ENCODE measurements at places on chromosomes 5 and 9.

GRCh38 chr9:82488313-82489200 lies 500.0 kb downstream of the SPATA31D1 start:
- DNase-seq: no peak

- no peak for DNase-seq
Observed at GRCh38 chr9:7164440-7165330, 406.9 kb downstream of the KDM4C start.

- no peak for DNase-seq
Observed at GRCh38 chr5:32786311-32786710, 75.2 kb downstream of the NPR3 start.

DNA sequence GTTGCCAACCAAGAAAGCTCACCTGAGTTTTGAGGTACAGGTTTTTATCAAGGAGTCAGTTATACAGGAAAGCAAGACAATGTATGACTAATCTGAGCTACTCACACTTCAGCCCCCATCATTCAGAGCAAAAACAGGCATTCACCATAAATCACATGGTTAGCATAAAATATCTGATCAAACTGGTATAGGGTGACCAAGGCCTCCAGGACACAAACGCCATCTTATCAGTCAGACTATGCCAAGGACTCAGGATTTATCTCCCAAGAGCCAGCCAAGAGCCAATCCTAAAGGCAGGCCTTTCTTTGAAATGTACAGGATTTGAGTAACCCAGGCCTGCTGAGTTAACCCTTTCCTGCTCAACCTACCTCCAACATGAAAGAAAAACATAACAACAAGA lies 313.0 kb upstream of the NREP start:
- DNase-seq: no peak

DNA sequence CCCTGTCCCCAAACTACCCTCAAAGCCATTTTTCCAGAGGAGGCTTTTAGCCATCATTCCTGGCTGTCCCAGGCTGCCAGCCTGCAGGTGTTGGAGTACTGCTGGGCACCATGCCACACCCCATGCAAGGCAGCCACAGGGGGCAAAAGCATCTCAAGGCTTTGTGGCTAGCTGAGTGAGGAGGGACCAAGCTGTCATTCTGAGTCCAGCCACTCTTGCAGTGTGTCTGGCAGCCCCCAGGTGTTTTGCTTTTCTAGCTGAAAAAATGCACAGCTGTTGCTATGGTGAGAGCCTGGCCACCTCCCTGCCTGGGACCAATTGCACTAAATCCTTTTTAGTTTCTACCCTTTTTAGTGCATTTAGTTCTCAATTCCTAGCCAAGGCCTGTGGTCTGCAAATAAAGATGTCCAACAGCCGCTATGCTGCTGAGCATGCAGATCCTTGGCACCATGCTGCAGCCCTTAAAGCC lies 50.4 kb upstream of the PTGS1 start:
- DNase-seq: no peak

- no peak for DNase-seq
Observed at GRCh38 chr5:116605310-116606070, 30.9 kb upstream of the SEMA6A start.

DNA sequence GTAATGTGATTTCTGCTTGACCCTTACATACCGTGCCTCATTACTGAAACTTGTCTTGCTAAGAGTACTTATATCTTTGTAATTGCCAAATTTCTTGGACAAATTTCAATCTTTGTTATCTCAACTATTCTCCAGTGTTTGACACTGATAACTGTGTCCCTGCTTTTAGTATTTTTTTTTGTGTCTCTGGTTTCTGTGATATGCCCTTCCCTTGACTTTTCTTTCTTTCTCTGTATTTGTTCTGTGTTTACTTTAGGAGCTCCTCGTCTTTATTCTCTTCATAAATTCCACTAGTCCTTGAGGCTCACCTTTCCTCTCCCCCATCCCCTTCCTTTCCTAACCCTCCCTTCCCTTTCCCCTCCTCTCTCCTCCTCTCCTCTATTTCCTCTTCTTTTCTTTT lies 123.7 kb upstream of the FBXL17 start:
- DNase-seq: no peak

GRCh38 chr9:34457266-34458012 lies 931 bp downstream of the FAM219A start:
- DNase-seq: no peak

DNA sequence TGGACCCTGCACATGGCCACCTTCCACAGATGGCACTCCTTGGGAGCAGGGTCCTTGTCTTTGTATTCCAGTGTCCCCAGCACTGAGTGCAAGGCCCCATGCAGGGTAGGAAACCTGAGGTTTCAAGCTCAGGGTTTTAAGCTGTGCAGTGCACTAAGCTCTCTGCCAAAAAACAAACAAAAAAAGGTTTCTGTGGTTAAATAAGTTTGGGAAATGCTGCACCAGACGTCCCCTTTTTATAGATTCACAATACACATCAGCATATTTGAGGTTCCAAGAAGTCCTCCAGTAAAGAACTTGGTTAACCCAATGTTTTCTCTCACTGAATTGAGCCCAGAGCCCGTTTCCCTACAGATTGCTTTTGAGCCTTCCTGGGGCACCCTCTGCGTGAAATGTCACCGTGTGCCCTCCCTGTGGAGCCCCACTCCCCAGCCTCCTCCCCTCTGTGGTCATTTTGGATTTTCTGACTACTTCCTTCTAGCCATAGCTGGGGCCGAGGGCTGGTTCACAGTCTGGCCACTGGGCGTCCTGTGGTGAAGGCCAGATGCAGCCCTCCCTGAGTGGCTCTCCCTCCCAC lies 17.1 kb downstream of the DELE1 start:
- no peak for DNase-seq

DNA sequence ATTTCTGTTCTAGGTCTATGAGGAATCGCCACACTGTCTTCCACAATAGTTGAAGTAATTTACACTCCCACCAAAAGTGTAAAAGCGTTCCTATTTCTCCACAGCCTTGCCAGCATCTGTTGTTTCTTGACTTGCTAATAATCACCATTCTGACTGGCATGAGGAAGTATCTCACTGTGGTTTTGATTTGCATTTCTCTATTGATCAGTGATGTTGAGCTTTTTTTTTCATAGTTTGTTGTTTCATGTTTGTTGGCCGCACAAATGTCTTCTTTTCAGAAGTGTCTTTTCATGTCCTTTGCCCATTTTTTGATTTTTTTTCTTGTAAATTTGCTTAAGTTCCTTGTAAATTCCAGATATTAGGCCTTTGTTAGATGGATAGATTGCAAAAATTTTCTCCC lies 867.1 kb downstream of the DTWD2 start:
- no peak for DNase-seq

GRCh38 chr5:120823328-120823727 lies 359.2 kb downstream of the PRR16 start:
- DNase-seq: no peak

GRCh38 chr9:16626577-16627130 lies 243.8 kb downstream of the BNC2 start:
- DNase-seq: no peak

GRCh38 chr9:93141771-93142483 lies 7.9 kb upstream of the NINJ1 start:
- no peak for DNase-seq

DNA sequence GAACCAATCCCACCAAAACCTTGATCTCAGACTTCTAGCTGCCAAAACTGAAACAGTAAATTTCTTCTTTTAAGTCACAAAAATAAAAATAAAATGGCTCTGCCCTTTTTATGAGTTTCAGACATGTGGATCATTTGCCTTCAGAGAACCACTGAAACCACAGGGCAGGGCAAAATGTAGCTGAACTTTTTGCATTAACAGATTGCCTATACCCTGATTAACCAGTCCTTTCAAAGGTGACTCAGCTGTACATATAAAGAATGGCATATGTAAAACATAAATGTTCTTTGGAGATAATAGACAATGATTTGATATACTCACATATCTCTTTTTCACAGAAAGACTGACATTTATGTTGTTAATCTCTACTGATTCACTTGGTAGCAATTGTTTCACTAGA lies 187.1 kb upstream of the GRIN3A start:
- no peak for DNase-seq

- no peak for DNase-seq
Observed at GRCh38 chr9:16899606-16900005, 29.1 kb upstream of the BNC2 start.

GRCh38 chr5:58394339-58394738 lies 65.5 kb downstream of the PLK2 start:
- no peak for DNase-seq

DNA sequence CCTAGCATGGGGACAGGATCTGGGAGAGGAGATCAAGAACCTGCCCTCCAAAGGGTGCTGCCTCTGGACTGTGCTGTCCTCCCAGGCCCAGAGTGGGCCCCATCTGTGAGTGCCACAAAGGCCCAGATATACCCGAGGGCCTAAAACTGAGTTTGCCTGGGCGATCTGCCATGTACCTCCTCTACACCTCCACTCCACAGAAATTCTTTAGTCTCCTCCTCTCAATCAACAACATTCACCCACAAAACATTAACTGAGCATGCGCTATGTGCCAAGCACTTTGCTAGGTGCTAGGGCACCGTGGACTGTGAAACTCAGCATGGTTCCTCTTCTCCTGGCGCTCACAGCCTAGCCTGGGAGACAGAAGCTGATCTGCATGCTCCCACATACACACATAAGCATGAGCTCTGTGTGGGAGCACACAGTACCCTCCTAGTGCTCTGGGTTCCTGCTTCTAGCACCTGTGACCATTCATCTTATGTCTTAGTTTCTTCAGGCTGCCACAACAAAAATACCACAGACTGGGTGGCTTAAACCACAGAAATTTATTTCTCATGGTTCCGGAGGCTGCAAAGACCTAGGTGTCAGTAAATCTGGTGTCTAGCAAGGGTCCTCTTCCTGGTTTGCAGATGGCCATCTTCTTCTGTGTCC lies 82.0 kb upstream of the FSTL4 start:
- DNase-seq: no peak

- no peak for DNase-seq
Observed at GRCh38 chr9:19387317-19387716, 7.3 kb upstream of the RPS6 start.

DNA sequence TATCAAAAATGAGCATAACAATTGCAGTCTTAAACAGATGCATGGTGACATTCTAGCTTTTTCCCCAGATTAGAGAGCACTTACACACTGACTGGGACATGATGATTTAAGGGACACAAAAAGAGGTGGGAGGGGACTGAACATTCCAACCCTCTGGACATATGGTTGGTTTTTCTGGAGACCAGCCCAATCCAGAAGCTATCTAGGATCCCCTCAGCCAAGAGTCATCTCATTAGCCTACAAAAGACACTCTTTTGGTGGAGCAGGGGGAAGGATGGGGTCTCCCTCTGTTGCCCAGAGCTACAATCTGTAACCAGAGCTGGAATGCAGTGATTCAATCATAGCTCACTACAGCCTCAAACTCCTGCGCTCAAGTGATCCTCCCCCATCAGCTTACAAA lies 97.3 kb upstream of the IQGAP2 start:
- DNase-seq: no peak

DNA sequence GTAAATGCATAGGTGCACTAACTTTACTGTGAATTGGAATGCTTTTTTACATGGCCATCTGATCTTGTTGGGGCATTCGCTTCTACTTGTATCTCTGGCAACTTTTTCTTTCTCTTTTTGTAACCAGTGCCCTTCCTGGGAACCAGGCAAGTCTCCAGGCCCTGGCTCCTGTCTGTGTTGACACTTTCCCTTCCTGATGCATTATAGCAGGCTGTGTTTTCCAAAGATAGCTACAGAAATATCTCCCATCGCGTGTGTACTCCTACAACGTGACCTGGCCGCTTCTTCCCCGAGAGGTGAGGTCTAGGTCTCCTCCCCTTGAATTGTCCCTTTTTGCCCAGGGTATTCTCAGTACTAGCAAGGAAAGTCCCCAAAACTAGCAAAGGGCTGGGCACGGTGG lies 81.1 kb upstream of the SPIN1 start:
- no peak for DNase-seq

GRCh38 chr5:140106101-140106500 lies 7.8 kb upstream of the PURA start:
- no peak for DNase-seq

DNA sequence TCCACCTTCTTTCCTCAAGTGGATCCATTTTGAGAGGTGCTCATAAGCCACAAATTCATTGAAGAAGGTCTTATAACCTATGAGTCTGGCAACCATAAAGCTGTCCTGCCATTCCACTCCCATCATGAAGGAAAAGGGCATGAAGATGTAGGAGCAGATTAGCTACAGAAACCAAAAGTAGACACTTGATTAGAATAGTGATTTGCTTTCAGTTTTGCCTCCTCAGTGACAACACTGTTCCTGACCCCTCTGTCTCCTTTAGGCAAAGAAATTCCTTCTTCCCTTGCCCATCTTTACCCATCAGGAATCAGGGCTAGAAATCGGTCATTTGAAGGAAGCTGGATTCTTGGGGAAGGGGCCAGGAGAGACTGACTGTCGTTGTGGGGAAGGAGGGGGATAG lies 55.2 kb downstream of the SLC28A3 start:
- DNase-seq: no peak

GRCh38 chr9:4293293-4293941 lies 6.5 kb downstream of the GLIS3 start:
- no peak for DNase-seq

- no peak for DNase-seq
Observed at GRCh38 chr5:177511181-177511580, 1.6 kb upstream of the DOK3 start.

DNA sequence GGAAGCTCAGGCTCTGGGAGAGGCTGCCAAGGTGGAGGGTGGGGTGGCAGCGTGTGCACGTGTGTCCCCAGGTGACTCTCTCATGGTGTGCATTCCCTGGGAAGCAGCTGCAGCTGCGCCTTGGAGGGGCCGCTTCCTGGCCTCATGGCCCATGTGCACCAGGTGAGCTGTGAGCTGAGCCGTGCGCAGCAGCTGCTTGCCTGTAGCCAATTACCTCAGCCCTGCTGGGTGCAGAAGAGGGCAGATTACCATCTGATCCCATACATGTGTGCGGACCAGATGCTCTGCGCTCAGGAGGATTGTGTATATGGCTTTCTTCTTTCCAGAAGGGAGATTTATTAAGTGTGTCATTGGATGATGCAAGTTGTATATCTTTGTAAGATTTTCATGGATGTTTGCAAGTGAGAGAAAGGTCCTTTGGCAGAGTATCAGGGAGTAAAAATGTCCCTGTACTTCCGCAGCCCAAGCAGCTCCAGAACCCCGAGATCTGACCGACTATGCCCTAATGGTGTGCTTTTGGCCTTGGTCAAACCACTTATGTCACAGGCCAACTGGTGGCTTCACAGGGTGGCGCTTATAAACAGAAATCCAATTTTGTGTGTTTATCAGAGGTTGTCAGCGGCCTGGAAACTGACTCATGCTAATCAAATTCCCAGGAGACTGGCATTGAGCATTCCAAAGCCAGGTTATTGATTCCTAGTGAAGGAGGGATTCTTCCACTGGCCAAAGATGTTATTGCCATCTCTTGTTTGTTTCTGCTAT lies 229.3 kb downstream of the GOLPH3 start:
- DNase-seq: no peak

DNA sequence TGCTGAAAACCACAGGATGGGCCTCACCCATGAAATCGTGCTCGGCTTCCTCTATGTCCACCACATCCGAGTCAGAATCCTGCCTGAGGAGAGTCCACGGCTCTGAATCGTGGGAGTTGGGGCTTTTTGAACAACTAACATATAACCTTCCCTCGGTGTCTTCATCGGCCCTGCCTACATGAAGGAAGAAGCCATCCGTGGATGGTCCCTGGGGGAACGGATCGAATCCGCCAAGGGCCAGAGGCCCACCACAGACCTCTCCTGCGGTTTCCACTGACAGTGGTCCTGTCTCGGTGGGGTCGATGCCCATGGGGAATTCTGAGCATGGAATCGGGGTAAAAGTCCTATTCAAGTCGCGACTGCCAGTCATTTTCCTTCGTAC lies 85.0 kb downstream of the CAMSAP1 start:
- DNase-seq: no peak

- DNase-seq: no peak
Observed at GRCh38 chr5:94375801-94376200, 242.6 kb downstream of the KIAA0825 start.

GRCh38 chr5:164051745-164052144 lies 546.3 kb downstream of the MAT2B start:
- DNase-seq: no peak
